NK-92 treated with Interleukin-12 subunit alpha and Interleukin-12 subunit beta, amount 100 ng/mL, for 24 hours (cell line): ENCODE measurements at places on chromosomes 11 and 22.

DNA sequence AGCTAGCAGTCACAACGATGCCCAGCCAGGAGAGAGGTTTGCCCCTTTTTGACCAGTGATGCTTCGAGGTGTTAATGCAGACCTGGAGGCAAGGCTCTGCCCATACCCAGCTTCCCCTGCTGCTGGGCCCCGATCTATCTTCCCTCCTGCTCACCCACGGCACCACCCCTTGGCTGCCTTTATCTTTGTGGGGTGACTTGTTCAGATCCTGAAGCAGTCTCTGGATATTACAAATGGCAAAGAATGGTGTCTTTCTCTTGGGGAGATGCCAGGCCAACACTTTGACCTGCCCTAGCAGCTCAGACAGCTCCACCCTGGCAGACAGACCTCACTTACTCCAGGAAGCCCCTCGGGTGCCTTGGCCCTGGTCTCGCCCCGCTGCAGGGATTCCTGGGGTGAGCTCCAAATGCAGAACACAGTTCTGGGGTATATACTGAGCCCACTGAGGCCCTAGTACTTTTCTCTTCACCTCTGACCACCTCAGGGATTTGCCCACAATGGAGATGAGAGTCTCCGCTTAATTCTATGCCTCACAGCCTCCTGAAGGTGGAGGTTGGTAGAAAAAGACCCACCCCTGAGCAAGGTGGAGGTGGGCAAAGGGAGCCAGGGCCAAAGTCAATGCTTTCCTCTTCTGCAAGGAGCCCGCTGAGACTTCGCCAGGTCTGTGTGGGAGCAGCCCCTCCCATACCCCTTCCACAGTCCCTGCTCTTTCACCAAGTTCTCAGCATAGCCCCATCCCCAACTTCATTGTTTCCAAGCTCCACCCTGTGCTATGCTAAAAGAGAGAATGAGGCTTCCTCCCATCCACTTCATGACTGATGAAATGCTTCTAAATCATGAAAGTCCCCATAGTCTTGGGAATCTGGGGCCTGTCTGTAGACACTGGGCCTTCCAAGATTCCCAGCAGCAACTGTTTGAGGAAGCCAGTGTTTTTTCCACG is 11.1 kb upstream of the ST3GAL4 start:
- DNase-seq, result no peak

DNA sequence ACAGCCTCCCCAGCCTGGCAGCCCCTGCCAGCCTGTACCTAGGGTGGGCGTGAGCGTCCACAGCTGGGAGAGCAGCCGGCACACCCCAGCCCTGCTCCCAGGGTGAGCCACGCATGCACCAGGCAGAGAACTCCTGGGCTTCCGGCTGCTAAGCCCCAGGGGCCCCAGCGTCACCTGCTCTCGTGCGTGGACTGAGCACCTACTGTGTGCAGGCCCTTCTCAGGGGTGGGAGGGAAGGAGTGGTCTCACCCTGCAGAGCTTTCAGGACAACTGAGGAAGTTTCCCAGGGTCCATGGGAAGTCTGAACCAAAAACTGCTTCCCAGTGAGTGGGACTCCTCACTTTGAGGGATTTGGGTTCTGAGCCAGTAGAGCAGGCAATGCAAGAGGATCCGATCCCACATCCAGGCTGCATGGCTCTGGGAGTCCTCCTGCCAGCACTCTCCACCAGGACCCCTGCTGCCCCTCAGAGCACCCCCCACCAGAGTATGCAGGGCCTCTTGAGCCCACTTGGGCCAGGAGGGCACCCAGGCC is 47.1 kb upstream of the PRODH start:
- DNase-seq, result no peak

DNA sequence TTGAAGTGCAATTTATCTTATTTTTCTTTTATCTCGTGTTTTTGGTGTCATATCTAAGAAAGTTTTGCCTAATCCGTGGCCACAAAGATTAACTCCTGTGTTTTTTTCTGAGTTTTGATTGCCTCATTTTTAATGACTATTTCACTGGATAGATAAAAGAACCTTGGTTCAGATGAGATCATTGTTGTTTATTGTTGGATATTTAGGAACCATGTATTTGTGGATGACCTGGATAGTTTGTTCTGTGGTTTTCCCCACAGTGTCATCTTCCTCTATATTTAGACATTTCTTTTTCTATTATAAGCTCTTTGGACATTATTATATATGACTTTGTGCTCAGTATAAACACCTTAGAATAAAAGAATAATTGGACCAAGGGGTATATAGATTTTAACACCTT is 37.2 kb downstream of the PPP6R3 start:
- DNase-seq, result no peak

DNA sequence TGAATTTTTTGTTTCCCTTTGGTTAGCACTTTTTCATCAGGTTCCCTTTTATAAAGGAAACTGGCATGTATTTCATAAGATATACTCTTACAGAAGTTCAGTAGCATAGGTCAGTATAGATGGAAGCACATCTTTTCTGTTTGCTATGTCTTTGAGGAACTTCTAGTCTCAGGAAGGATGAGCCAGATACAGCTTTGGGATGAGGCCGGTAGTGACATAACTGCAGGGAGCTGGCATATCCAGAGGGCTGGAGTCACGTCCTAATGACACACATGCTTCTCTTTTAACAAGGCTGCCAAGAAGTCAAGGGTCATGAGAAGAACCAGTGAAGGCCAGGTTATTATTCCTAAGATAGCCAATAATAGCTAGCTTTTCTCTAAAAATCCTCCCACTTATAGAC is 33.3 kb upstream of the ADSL start:
- no peak for DNase-seq

GRCh38 chr22:49303061-49303735 is 524.5 kb downstream of the BRD1 start:
- DNase-seq, result no peak

DNA sequence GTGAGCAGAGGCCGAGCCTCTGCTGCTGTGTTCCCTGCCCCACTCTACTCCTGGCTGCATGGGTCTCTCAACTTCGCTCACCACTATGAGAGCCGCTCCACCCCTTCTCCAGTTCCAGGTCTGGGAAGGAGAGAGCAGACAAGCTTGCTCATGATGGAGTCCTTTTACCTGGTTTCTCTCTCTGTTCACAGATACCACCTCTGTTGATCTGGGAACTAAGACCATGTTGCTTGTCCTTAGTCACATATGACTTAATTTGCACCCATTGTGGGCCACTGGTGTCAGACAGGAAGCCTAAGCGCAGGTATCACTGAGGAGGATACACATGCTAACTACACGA is 26.8 kb downstream of the MCM5 start:
- no peak for DNase-seq
